ENCODE measurements at places on chromosomes 1 and 21.
A peak's percentile ranks its signal among the peaks of the same experiment; 100 is the strongest.

DNA sequence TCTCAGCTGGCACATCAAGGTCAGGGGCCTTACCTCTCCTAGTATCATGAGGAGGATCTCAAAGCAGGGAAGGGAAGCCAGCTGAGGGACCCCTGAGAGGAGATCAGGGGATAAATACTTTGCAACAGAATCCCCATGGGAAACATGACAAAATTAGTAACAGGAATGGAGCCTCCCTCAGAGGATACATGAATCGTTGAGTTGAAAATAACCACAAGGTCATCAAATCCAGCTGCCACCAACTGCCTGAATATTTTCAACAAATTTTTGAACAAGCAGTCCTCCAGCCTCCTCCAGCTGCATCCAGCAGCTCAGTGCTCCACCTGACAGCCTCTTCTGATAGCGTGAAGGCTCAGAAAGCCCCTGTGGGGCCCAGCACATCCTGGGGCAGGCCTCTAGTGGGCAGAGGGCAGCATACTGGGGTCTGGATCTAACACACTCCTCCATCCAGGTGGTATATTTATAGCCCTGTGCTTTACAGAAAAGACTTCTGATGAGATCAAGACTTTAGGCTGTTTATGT lies 404.3 kb downstream of the NTNG1 start:
- DNase-seq: no peak

DNA sequence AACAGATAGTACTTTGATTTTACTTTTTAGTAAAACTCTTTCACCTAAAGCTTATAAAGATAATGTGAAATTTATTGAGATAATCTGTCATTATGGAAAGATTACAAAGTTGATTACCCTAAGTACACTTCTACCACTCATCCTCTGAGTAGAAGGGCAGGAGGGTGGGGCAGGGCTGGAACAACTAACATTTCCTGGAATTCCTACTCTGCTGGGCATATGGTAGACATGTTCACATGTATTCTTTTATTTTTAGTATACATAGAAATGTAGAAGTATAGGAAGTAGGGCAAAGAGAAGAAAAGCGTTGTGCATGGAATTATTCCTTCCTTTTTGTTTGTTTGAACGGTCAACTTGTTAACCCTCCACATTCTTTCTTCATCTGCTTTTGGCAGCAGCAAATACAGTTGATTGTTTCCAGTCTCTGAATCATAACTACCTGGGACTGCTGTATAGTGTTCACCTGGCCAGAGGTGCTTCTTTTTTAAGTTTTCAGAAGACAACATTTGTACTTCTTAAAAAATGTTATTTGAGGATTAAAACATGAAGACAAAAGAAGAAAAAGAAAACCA lies 85.1 kb downstream of the POU2F1 start:
- no peak for DNase-seq

DNA sequence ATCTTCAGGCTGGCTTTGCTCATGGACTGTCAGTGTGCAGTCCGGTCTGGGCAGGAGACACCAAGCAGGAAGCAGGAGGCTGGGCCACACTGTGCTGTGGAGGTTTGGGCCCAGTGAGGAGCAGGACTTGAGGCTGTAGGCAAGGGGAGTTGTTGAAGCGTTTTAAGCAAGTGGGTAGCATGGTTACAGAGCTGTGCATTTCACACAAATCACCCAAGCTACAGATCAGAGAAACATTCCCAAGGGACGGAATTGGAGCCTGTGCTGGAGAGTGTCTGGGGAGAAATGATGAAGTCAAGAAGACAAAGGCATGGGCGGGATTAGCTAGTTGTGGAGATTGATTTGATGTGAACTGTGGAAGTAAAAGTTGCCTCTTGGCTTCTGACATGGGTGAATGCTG lies 60.9 kb downstream of the KIF21B start:
- no peak for DNase-seq

GRCh38 chr21:38475519-38475918 lies 22.8 kb downstream of the ERG start:
- DNase-seq: no peak

DNA sequence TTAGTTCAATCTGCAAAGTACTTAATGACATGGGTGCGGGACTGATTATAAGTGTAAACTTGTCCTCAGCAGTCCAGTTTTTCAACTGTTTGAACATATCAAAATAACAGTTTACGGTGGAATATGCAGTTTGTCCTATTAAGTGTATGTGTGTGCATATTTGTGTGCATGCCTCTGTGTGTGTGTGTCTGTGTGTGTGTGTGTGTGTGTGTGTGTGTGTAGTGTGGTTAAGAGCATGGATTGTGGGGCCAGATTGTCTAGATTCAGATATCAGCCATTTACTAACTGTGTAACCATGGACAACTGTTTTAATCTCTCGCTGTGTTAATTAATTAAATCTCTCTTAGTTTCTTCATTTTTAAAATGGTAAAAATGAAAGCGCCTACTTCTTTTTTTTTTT lies 39.0 kb downstream of the NEXN start:
- DNase-seq: no peak

DNA sequence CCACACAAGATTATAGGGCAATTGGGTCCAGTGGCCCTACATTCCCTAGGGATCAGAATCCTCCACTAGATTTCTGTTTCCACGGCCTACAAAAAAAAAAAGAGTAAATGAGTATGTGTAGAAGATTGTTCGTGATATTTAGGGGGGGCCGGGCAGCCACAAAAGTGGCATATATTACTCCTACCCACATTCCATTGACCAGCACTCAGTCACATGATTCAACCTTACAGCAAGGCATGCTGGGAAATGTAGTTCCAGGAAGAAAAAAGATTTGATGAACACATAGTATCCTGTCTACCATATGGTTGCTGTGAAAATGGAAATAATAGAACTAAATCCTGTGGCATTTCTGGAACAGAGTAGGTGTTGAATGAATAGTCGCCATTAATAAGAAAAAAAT lies 43.4 kb upstream of the GJB5 start:
- no peak for DNase-seq

DNA sequence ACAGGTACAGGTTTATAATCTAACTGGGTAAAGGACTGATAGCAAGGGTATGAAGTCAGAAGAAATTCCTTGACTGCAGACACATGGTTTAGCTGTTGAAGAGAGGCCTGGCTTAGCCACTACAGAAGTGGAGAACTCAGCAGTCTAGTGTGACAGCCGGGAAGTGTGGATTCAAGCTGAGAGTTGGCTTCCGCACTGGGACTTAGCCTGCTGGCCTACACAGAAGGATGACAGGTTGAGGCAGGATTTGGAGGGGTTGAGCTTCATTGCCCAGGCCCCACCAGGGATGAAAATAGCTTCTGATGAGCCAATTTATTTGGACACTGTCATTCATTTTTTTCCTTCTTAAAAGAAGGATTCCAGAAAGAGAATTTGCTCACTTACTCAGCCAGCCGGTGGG lies 284.4 kb downstream of the PCP4 start:
- no peak for DNase-seq

GRCh38 chr1:221892301-221892830 lies 150.5 kb upstream of the DUSP10 start:
- no peak for DNase-seq

DNA sequence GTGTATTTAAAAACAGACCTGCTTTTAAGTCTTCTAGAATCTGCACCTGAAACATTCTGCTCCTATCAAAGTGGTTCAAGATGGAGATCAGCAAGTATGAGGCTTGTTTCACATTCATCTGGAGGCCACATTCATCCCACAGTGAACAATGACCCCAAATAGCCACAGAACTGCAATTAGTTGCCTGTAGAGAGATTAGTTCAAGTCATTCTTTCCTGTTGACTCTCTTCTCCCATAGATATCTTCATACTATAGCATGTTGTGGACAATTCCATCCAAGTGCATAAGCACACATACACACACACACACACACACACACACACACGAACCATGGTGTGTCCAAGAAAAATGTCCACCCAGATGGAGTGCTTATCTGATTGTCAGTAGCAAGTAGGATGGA lies 101.7 kb upstream of the FGGY start:
- no peak for DNase-seq

DNA sequence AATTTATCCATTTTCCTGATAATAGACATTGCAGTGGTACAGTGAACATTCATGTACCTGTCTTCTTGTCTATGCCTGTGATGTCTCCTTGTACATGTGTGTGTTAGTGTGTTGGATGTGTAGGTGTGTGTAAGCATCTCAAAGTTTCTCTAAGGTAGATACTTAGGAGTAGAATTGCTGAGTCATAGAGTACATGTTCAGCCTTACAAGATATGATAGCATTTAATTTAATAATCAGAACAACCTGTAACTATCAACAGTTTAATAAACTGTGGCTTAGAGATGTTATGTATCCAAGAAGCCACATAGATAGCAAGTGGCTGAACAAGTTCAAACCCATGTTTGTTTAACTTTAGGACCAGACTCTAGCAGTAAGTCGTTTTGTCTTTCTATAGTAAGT lies 35.6 kb downstream of the EPB41 start:
- DNase-seq: no peak

GRCh38 chr1:53088616-53089300 lies 26.7 kb downstream of the PODN start:
- no peak for DNase-seq

- no peak for DNase-seq
These were observed 61.1 kb downstream of the HNRNPR start for GRCh38 chr1:23282957-23283356.

GRCh38 chr1:231571904-231572303 lies 43.4 kb downstream of the TSNAX start:
- no peak for DNase-seq

DNA sequence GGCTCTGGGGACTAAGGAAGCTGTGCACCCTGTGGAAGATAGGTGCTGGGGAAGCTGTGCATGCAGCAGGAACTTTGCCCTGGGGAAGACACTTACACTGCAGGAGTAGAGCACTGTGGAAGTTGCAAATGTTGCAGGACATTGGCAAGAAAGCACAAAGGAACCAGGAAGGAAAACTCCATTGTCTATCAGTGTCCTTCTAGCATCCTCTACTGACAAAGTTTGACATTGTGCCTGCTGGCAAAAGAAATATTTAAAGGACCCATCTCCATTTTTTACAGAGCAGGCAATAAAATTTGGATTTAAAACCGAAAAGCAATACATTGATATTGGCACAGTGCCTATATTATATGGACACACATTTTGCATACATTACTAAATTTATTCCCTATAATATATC lies 394.1 kb downstream of the PBX1 start:
- DNase-seq: no peak

GRCh38 chr1:90048043-90048442 lies 53.1 kb downstream of the ZNF326 start:
- DNase-seq: no peak

GRCh38 chr1:19210772-19211549 lies 895 bp upstream of the UBR4 start:
- no peak for DNase-seq

- peak; percentile 28 for DNase-seq
These were observed 32.8 kb upstream of the IFNAR2 start for GRCh38 chr21:33196941-33197374.
